ENCODE measurements at places on chromosomes 5 and 9.

DNA sequence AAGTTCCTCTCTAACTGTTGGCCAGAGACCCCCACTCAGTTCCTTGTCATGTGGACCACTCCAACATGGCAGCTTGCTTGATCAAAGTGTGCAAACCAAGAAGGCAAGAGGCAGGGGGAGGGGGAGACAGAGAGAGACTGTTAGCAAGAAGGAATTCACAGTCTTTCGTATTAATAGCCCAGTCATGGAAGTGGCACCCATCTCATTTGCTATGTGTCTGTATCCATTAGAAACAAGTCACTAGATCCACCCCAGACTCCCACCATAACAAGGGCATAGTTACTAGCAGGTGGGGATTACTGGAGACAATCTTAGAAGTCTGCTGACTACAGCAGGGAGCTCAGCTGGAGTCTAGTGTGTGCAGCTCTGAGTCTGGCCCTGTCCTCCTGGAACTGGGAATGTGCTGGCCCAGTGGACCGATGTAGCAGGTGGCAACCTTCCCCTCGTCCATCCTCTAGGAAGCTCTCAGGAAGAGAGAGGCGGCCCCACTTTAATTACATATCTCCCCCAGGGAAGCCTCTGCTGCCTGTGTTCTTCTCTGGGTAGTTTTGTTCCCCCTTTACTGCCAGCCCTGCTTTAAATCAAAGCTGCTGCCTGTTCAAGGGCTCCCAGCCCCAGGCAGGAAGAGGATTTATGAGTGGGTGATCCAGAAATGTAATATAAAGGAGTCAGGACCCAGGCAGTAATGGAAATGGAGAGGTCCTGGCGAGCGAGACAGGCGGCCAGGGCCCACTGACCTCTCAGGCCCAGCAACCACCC lies 47.8 kb upstream of the ALDH1B1 start:
- no peak for DNase-seq

DNA sequence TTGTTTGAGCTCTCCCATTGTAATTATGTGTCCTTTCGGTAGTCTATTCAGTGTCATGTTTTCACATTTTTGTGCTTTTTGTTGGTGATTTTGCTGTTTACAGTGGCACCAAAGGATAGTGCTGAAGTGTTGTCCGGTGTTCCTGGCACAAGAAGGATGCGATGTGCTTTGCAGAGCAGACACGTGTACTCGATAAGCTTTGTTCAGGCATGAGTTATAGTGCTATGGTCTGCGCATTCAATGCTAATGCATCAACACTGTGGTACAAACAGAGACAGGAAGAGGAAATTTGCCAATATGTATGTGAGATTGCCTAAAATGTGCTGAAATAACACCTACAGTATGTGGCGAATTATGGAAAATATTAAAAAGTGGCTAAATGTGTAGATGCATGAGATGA lies 913.4 kb upstream of the ACO1 start:
- DNase-seq = no peak

DNA sequence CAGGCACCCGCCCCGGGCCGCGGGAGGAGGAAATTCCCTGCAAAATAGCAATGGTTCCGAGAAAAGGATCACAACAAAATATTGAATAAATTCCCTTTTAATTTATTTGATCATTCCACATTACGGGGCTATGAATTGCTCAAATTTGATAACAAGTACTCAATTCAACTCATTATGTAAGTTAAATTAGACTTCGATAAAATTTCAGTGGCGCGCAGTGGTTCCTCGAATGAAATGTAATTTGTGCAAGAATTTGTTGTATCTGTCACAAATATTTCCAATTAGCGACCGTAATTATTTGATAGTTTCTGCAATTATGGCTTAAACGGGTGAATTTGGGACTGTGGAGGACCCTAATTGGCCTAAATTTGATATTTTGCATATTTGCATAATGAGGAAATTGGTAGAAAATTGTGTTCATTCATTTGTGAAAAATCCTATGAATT lies 76.0 kb upstream of the TBCA start:
- DNase-seq = no peak

DNA sequence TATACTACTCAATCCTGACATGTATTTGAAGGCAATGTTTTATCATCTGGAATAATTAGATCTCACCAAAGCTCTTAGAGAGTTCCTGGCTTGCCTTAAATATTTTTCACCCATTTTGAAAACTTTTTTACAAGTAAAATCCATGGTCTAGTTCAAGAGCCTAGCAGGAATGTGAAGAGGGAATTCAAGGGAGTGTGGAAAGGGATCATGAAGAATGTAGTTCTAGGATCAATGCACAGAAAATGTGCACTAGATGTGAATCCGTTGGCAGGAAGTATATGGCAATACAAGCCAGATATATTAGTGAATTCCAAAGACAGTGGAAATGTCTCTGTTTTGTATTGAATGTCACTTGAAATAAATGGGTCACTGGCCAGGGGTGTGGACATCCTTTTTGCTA lies 167.9 kb upstream of the MOCS2 start:
- DNase-seq = no peak

DNA sequence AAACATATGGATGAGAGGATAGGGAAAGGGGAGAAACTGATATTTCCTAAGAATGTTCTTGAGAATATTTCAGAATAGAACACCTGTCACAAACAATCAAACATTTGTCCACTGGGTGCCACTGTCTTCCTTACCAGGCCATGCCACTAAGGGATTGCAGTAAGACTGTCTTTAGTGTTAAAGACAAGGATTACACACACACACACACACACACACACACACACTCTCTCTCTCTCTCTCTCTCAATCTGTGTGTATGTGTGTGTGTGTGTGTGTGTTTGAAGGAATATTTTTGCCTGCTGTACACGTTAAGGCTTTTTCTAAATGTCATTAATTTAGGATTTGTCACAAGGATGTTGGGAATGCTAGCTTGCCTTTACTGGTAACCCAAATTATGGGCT lies 54.4 kb downstream of the CCDC192 start:
- peak; percentile 69 for DNase-seq

- DNase-seq = no peak
Observed at GRCh38 chr9:124266826-124267201, 9.1 kb downstream of the NEK6 start.

DNA sequence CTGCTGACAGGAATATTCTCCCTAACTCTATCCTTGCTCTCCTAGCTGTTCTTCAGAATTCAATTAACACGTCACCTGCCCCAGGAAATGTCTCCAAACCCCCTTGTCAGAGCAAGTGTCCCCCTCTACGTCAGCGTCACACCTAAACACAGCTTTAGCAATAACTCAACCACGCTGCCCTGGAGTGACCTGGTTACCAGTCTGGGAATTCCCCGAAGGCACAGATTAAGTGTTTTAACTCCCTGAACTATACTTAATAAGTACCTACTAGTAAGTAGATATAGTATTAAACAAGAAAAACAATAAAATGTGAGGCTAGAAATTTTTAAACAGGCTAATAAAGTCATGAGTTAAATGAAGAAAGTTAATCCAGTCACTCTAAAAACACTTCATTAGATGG lies 78.4 kb downstream of the FANCC start:
- peak; percentile 87 for DNase-seq

GRCh38 chr9:95729669-95730368 lies 145.7 kb upstream of the ERCC6L2 start:
- no peak for DNase-seq

DNA sequence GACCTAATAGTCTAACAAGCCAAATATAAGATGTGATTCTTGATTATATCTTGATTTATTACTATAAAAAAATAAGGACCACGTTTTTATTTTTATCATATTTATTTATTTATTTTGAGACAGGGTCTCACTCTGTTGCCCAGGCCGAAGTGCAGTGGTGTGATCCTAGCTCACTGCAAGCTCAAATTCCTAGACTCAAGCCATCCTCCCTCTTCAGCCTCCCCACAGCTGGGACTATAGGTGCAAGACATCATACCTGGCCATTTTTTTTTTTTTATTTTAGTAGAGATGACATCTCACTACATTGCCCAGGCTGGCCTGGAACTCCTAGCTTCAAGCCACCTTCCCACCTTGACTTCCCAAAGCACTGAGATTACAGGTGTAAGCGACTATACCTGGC lies 61.0 kb upstream of the LARP1 start:
- no peak for DNase-seq

GRCh38 chr9:86733929-86734328 lies 213.4 kb downstream of the GAS1 start:
- no peak for DNase-seq

- DNase-seq = no peak
Observed at GRCh38 chr9:117528225-117528624, 113.4 kb upstream of the ASTN2 start.

- peak; percentile 40 for DNase-seq
Observed at GRCh38 chr9:92707530-92707929, 37.6 kb upstream of the IPPK start.

DNA sequence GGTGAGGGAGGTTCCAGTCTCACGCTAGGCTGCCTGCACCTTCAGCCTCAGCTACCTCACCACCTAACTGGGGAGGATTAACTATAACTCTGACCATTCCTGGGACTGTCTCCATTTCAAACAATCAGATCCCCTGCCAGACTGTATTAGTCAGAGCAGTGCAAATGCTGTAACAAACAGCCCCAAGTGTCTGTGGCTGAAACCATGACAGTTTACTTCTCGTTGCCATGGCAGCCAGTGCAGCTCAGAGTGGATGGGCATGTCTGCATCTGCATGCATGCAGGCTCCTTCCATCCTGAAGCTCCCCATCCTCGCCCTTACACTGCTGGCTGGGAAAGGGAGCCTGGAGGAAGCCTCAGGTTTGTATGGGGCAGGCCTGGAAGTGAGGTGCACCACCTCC lies 86.7 kb downstream of the KCNIP1 start:
- DNase-seq = no peak

DNA sequence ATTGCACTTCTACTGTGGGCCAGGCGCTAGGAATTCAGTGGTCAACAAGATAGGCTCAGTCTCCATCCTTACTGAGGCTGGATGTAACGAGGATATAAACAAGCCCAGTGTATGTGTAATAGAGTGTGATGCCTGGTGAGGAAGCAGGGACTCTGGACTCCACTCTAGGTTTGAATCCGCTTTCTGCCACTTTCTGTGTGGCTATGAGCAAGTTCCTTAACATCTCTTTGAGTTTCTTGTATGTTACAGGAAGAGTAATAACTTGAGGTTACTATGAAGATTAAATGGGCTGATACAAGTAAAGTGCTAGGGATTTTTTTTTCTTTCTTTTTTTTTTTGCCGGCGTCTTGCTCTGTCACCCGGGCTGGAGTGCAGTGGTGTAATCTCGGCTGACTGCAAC lies 12.4 kb downstream of the DOCK2 start:
- no peak for DNase-seq

DNA sequence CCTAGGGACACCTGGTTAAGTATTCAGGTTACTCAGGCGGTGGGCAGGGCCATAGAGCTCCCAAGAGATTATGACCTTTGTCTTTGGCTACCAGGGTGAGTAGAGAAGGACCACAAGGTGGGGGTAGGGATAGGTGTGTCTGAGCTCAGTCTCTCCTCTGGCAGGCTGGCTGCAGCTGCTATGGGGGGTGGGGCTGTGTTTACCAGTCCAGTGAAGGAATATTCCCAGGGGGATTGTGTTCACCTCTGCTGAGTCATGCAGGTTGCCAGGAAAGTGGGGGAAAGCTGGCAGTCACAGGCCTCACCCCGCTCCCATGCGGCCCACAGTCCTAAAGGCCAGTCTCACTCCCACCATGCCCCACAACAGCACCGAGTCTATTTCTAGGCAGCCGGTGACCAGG lies 53.6 kb upstream of the POU5F2 start:
- DNase-seq = peak; percentile 51

DNA sequence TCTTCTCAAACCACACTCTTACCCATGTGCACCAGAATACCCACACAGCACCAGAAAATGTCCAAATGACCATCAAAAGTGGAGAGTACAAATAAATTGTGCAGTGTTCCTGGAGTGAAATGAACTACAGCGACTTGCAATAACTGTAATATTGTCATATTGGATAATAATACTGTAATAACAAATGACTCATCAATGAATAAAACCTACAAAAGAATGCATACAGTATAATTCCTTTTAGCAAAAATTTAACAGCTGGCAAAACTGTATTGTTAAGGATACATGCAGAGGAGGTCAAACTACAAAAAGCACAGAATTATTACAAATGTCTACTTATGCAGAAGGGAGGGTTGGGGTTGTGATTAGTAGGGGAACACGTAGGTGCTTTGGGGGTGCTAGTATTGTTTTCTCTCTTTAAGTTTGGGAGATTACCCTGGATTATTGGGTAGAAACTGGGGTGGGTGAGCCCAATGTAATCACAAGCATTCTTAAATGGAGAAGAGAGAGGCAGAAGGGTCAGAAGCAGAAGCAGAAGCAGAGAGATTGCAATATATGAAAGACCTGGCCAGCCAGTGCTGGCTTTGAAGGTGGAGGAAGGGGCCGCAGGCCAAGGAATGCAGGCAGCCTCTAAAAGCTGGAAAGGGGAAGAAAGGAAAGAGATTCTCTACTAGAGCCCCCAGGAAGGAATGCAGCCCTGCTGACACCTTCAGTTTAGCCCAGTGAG lies 21.8 kb downstream of the IRF1 start:
- DNase-seq = no peak

GRCh38 chr5:126055348-126055729 lies 367.9 kb upstream of the GRAMD2B start:
- no peak for DNase-seq

GRCh38 chr5:1786621-1787471 lies 12.8 kb downstream of the MRPL36 start:
- no peak for DNase-seq

DNA sequence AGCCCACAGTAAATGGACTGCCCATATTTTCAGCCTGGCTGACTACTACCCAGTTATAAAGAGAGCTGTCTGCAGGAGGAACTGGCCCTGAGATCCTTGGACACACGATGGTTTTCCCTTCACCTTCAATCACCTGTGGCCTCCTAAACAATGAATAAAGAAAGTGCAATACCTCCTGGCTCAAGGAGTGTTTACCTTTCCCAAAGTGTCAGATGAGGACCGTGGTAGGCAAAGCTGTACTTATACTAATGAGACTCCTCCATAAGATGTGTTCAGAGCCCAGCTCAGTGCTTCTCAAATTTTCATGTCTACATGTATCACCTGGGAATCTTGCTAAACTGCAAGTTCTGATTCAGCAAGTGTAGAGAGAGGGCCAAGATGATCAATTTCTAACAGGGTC lies 284.5 kb upstream of the VLDLR start:
- DNase-seq = no peak

GRCh38 chr9:82488313-82489200 lies 500.0 kb downstream of the SPATA31D1 start:
- no peak for DNase-seq

- DNase-seq = no peak
Observed at GRCh38 chr9:4341554-4341953, 41.7 kb upstream of the GLIS3 start.

GRCh38 chr5:43017428-43017815 lies 22.7 kb downstream of the ANXA2R start:
- no peak for DNase-seq

DNA sequence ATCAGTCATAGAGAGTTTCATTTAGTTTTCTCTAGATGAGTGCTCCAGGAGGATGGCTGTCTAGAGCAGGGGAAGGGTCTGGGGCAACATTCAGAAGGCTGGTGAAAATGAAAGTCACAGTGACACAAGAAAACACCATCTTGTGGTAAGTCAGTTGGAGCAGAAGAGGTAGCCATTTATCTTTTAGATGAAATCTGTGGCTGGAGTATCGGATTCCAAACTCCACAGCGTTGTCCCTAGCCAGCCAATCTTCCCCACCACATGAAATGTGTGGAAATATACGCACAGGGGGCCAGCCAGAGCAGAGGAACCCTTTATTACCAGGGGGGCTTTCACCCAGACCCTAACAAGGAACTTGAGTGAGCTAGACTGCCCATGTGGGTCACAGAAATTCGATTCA lies 15.9 kb upstream of the TNFAIP8 start:
- DNase-seq = no peak

- DNase-seq = no peak
Observed at GRCh38 chr9:78298046-78298765, 1.3 kb downstream of the PSAT1 start.

Measured in renal cortical epithelial cell (primary cell).